ENCODE measurements at places on chromosomes 7 and 10.
A peak's percentile ranks its signal among the peaks of the same experiment; 100 is the strongest.

DNA sequence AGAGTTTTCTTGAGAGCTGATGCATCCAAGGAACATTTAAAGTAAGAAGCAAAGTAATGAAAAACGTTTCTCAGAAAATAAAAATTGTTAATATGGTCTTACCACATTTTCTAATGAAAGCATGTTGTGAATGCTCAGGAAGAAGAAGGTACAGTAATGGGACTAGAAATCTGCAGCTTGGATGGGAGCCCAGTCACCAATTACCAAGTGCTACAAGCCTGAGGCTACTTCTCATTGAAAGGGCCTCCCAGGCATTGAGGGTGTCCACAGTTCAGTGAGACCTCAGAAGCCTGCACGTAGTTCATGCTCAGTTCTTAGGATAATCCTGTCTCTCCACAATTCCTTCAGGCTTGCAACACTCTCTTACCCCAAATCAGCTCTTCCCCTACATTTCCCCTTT, 17.6 kb downstream of the PTN start:
- DNase-seq, result no peak

DNA sequence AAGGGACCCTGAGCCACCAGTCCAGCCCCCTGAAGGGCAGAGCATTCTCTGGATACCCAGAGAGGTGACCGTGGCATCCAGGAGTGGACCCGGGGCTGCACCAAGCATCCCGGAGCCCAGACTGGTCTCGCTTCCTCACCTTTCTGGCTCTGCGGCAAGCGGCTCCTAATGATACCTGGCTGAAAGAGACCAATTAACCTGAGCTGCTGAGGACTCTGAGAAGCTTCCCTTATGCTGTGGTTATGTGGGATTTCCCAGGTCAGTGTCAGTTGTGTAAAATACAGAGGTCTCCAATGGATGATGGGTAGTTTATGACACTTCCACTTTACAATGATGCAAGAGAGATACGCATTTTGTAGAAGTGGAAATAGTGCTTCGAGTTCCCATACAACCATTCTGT, 51.5 kb downstream of the PFKFB3 start:
- no peak for DNase-seq

GRCh38 chr10:70906953-70907636, 18.7 kb upstream of the PCBD1 start:
- no peak for DNase-seq

- no peak for DNase-seq
These were observed 4.7 kb downstream of the SUN1 start for GRCh38 chr7:837001-837400.

DNA sequence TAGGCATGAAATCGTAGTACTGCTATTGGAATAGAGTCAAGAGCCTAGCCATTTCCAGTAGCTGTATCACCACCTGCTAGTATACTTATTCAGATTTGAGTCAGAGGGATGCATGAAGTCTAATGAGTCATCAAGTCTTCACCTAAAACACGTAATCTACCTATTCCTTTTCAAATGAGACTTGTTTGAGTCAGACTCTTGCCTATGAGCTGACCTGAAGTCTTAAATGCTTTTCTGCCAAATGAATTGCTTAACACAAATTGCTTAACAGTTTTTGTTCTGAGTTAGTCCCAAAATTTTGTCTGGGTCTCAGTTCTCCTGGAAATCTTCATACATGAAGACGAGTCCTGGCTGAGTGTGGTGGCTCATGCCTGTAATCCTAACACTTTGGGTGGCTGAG, 165.2 kb downstream of the GNAT3 start:
- no peak for DNase-seq

GRCh38 chr10:11282156-11282555, 264.5 kb downstream of the CELF2 start:
- DNase-seq, result no peak

- no peak for DNase-seq
These were observed 137.1 kb downstream of the BMPER start for GRCh38 chr7:34042406-34042805.

DNA sequence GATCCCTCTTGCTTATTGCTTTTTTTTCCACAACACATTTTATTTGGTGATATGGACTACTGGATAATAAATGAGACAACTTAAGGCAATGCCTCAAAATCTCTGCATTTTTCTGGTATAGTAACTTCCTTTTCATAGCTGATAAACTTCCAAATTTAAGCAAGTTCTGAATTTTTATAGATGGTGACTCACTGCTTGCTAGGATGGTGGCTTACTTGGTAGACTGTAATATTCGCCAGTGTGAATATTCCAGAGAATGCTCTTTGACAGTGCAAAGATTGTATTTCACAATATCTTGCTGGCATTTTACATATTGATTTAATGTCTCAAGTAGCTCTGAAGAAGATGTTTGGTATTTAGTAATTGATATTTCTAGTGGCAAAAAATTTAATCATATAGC, 472.4 kb downstream of the TFEC start:
- DNase-seq, result no peak

GRCh38 chr7:74412056-74412455, 41.6 kb upstream of the GTF2IRD1 start:
- DNase-seq, result peak; percentile 83

DNA sequence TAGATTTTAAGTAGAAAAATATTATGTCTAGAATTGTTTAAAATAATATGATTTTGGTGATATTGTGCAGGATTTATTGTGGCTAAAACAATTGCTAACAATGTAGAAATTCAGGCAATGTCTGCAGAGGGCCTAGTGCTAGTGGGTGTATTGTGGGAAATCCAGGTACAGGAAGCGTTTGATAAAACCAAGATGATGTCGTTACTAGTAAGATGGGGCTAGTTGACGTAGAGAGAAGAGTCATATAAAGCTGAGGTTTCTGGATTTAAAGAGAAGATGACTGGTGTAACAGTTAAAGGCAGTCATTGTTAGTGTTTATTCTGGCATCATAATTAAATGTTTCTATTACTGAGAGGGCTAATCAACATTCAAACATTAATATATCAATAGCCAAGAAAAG, 43.5 kb downstream of the ADK start:
- no peak for DNase-seq

GRCh38 chr7:106059556-106059955, 52.6 kb downstream of the SYPL1 start:
- DNase-seq, result no peak

GRCh38 chr7:40965774-40966173, 737.1 kb downstream of the INHBA start:
- DNase-seq, result no peak

- DNase-seq, result peak; percentile 79
These were observed 2.2 kb downstream of the FGFR2 start for GRCh38 chr10:121595806-121596688.

DNA sequence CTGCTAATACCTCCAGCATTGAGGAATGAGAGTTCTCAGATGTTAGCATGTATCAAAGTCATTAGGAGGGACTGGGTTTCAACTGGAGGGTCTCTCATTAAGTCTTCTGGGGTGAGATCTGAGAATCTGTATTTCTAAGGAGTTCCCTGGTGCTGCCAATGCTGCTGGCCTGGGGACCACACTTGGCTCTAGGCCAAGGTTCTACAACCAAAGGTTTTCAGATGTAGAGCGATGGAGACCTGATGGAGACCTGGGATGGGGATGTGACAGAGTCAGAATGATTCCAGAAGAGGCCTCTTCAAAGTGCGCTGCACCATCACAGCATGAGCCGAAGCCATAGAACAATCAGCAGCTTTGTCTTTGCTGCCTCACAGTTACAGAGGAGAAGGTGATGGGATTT, 27.2 kb downstream of the ST8SIA6 start:
- DNase-seq, result no peak

DNA sequence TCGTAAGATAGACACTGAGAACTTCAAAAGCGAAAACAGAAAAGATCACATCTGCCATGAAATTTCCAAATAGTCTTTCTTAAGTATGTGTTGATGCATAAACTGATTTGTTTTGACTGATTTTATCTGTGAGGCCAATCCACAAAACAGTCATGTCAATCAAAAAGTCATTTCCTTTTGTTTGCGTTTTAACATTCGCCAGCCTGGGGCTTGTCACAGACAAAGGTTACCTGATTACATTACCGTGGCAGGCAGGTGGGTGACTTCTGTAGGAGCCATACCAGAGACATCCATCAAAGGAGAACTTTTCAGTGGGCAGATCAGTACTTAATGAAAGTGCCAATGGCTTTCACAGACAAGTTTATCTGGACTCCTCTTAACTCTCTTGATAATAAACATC, 45.5 kb upstream of the BET1 start:
- DNase-seq, result no peak

GRCh38 chr7:139845443-139845805, 16.4 kb downstream of the TBXAS1 start:
- DNase-seq, result no peak

GRCh38 chr10:111705021-111705420, 478.5 kb downstream of the GPAM start:
- DNase-seq, result no peak

GRCh38 chr7:151245360-151246101, 3.0 kb downstream of the SMARCD3 start:
- DNase-seq, result peak; percentile 50

DNA sequence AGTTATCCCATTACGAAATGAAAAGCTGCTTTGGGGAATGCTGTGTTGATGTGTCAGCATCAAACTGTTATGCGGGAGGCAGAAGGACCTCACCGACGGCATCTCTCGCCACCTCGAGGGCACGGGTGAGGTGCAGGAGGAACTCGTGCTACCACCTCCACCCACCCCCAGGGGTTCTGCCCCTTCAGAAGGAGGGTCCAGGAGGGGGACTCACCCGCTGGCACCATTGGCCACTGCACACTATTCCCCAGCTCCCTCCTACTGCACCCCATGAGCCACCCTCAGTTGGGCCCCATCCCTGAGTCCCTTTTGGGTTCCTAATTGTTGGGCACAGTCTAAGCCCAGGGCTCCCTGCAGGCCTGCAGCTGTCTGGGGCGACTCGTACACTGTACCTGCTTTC, 236.6 kb downstream of the PTPRN2 start:
- no peak for DNase-seq

- no peak for DNase-seq
These were observed 12.1 kb upstream of the NPFFR1 start for GRCh38 chr10:70295926-70296325.

GRCh38 chr7:73977619-73978618, 50.1 kb upstream of the ELN start:
- DNase-seq, result no peak

DNA sequence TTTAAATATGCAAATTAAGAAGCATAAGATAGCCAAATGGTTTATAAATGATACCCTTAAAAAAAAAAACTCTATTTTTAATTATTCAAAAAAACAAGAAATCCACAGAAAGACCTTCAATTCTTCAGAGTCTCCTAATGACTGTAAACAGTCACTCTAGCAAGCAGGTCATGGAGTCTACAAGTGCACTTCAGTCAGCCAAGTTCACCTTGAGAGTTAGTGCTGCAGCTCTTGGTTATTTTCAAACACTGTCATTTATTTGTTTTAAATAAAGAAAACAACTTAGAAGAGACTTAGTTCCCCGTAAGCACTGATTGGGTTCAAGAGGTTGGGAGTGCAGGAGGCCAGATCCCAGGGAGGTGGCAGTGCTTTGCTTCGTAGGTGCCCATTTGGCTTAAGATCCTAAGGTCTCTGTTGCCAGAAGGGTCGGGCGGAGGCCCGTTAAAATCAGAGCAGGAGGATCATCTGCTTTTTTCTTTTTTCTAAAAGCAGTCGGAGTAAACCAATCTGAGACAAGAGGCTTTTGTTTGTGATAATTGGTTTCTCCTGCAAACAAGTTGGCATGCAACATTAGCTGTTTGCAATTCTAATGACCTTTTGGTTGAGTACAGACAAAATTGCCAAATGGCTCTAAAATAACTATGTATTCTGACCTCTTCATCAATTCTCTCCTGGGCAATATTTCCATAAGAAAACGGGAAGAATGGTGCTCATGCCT, 86.4 kb upstream of the ELMO1 start:
- DNase-seq, result no peak

DNA sequence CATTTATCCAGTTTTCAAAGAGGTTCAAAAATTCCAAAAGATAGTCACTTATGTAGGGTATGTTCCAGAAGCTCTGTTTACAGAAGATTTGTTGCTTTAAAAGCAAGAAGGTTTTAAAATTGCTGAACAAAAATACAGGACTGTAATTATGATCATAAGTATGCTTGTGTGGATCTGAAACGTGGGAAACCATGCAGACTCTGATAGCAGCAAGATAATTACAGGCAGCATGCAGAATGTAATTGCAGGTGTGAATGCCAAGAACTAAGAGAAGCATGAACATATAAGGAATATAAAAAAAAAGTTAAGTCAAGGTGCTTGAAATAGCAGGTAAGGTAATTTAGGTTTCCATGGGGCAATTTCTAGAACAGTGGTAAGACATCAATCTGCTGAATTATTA, 405.7 kb downstream of the ARL4A start:
- DNase-seq, result no peak

GRCh38 chr10:29802171-29802570, 167.4 kb upstream of the SVIL start:
- DNase-seq, result no peak

- DNase-seq, result peak; percentile 56
These were observed 696 bp downstream of the MALSU1 start for GRCh38 chr7:23299770-23300300.

DNA sequence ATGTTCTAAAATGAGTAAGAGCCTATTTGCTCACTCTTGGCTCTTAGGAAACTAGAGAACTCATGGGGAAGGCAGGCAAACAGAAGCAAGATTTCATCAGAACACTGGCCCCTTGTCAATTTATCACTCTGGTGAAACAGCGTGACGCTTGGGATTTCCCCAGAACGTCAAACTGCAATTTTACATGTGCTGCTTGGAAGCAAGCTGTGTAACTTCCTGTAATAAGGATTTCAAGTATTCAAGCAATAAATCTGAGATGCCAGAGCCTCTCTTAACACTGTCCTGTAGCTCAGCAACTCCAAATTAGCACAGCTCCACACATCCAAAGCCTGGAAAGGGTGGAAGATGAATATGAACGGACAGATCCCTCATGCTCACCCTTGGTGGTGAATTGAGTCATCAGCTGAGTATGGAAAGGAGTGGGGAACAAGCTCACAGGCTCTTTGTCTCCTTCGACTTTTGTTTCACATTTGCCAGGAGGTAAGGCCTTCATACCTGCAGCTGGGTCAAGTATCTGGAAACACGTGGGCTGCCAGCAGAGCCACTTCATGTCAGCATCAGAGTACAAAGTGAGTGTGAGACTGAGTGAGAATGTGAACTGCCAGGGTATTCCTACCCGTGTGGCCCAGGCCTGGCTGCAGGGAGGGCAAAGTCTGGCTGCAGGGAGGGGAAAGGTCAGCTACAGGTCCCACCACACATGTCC, 140.4 kb upstream of the NAMPT start:
- DNase-seq, result no peak

DNA sequence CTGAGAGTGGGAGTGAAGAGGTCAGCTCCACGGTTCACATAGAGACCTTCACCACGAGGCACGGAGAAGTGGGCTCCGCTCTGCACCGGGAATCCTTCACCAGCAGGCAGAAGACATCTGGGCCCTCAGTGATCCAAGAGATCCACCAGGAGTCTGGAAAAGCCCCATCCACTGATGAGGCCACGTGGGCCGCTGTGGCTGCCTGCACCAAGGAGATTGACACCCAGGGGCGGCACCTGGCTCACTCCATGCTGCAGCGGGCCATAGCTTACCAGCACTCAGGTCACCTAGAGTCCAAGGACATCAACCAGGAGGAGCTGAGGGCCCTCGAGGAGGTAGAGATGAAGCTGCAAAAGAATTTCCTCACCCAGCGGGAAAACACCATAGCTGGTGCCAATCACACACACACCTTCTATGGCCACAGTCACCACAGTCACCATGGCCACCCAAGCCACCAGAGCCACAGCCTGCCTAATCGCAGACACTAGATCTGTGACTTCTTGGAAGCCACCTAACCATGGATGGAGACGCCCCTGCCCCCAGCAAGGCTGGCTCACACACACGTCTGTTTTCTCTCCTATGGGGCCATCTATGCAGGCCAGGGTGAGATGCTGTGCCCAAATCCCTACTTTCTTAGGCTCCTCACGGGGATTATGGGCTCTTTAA, 694 bp downstream of the C10orf62 start:
- DNase-seq, result no peak
